ENCODE measurements at places on chromosomes 4 and X.

DNA sequence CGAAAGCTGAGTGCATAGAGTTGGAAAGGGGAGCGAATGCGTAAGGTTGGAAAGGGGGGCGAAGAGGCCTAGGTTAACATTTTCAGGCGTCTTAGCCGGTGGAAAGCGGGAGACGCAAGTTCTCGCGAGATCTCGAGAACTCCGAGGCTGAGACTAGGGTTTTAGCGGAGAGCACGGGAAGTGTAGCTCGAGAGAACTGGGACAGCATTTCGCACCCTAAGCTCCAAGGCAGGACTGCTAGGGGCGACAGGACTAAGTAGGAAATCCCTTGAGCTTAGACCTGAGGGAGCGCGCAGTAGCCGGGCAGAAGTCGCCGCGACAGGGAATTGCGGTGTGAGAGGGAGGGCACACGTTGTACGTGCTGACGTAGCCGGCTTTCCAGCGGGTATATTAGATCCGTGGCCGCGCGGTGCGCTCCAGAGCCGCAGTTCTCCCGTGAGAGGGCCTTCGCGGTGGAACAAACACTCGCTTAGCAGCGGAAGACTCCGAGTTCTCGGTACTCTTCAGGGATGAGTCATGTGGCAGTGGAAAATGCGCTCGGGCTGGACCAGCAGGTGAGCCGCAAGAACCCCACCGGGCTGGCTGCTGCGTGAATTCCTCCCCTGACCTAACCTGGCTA lies at the start of gene DDX3X:
TSS of gene DDX3X (plus strand) at position 419 of the 619 bp plus-strand sequence. CDS start at position 510, 91 bp downstream.
- DNase-seq, result peak; percentile 5

- DNase-seq, result no peak
These were observed 10.8 kb downstream of the NOX1 start for GRCh38 chrX:100863326-100863864.

DNA sequence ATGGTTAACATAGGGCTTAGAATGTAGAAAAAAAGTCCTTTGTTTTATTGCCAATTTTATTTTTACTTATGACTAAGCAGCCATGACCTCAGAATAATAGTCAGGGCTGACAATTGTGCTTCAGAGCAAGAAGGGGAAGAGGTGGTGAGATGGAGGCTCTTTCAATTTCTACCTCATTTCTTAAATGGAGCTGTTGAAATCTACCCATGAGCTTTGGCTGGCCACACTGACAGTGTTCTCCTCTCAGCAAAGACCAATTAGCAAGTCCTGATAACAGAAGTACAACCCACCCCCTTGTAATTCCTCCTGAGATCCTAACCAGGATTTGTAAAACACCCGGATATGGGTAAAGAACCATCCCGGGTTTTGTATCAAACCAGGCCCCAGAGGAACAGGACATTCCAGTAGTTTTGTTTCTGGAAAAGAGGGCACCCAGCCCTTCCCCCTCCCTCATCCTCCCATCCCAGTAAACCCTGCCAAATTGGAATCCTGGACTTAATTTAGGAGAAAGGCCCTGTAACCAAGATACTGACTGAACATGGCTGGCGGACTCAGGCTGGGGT lies at the start of gene HEPH:
TSS of gene HEPH (plus strand) at position 399 of the 563 bp plus-strand sequence. CDS start 6,324 bp downstream, outside the sequence.
- no peak for DNase-seq

- DNase-seq, result no peak
These were observed at the start of gene RAI2 for GRCh38 chrX:17860811-17861488. Gene RAI2, minus strand, starts transcription at chrX:17861298. Its CDS starts 59,288 bp downstream, at chrX:17802010.

DNA sequence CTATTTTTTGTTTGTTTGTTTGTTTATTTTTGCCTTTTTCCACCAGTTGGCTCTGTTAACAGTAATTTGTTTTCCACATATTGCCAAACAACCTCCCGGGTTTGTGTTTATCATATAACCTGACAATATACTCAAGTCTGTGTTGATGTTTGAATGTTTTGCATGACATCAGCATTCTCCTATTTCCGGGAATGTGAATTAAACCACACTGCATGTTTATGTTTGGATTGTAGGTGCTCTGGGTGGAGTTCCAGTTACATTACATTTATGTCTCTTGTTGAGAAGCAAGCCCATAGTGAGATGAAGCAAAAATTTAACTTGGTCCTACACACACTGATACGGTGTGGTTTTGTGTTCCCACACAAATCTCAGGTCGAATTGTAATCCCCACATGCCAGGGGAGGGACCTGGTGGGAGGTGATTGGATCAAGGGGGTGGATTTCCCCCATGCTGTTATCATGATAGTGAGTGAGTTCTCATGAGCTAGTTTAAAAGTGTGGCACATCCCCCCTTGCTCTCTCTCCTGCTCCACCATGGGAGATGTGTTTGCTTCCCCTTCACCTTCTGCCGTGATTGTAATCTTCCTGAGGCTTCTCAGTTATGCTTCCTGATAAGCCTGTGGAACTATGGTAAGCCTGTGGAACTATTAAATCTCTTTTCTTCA lies 54.4 kb upstream of the CLNK start:
- no peak for DNase-seq

DNA sequence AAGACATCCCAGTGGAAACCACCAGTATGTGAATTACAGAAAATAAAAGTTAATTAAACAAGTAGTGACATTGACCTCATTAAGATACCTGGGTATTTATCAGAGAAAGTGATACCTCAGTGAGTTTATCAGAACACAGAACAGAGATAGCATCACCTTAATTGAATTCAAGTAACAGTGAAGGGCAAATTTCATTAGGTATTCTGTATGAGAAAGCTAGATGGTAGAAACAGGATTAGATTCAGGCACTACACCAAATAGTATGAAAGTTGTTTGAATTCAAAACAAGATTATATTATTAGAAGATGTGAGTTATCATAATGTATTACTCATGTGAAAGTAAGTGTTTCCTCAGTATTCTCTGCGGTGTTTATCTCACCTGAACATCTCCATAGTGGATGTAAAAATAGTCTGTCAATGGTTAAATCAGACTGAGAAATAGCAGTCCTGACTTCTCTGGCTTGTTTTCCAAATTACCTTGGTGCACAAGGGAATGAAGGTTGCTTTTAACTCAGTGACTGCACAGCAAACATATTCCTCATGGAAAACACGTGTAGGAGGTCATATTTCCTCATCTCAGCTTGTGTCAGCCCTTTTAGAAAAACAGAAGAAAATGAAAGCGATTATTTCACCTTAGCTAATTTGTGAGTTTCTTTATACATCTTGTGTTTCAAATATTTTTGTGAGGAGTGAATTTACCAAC lies 79.9 kb upstream of the PCDH18 start:
- no peak for DNase-seq

- DNase-seq, result no peak
These were observed 63.7 kb downstream of the ADAMTS3 start for GRCh38 chr4:72505314-72505744.

DNA sequence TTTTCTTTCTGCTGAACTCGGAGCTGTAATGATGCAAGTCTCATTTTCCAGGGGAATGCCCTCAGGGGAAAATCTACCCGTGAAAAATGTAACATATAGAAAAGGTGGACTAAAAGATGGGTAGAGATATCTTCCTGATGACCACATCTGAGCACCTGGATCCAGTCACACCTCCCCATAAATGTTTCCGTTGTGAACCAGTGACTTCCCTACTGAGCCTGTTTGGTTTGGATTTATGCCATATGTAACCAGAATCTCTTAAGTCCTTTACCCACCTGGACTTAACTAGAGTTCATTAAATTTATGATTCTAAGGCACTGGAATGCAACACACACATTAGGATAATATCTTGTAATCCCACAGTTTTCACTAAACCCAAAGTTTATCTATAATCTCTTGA lies 171.1 kb downstream of the ZNF330 start:
- no peak for DNase-seq

- no peak for DNase-seq
These were observed 378.1 kb downstream of the GABRG1 start for GRCh38 chr4:45745741-45746140.

DNA sequence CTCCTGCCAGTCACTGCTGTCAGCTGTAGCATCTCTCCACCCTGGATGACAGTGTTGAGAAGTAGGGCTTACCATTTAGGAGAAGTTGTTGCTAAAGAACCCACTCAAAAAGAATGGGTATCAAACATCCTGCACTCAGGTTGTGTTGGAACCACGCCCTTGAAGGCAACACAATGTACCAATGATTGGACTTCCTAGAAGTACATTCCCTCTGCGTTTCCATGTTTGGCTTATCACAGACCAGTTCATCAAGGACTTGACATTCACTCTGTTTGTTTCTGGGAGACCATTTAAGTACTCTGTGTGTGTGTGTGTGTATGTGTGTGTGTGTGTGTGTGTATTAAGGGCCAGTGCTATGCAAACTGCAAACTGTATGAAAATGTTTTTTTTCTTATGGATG lies 200.6 kb upstream of the GATB start:
- no peak for DNase-seq

- no peak for DNase-seq
These were observed 7.5 kb downstream of the SEPTIN6 start for GRCh38 chrX:119685225-119686066.

- no peak for DNase-seq
These were observed 69.6 kb downstream of the PPP2R2C start for GRCh38 chr4:6402566-6403399.

DNA sequence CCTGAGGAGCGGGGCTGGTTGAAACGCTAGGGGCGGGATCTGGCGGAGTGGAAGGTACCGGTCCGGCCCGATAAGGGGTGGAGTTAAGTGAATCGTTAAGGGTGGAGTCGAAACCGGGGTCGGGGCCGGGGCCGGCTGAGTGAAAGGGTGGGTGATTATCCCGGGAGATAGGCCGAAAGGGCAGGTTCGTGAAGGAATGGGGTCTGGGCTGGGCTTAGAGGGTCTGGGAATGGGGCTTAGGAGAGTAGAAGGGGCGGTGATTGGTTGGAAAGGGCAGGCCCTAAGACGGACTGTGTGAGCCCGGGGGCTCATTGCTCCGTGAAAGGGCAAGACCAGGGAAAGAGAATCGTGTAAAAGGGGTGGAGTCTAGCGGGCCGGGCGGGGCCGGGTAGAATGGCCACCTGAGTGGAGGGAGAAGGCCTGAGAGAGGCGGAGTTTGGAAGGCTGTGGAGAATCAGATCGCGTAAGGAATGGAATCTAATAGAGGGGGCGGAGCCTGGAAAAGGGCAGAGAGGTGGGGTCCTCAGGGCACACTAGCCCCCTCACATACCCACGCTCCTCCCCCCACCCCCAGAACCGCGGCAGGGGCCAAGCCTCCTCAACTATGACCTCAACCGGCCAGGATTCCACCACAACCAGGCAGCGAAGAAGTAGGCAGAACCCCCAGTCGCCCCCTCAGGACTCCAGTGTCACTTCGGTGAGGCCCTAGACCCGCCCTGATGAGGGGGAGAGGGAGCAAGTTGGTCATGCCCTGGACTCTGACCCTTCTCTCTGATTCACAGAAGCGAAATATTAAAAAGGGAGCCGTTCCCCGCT lies 430 bp downstream of the HDAC6 start:
- peak; percentile 65 for DNase-seq

GRCh38 chrX:50117476-50117875 lies 83.3 kb downstream of the AKAP4 start:
- no peak for DNase-seq

Data from thoracic aorta (tissue), 2 donors.